ENCODE measurements at places on chromosomes 6 and 20.

DNA sequence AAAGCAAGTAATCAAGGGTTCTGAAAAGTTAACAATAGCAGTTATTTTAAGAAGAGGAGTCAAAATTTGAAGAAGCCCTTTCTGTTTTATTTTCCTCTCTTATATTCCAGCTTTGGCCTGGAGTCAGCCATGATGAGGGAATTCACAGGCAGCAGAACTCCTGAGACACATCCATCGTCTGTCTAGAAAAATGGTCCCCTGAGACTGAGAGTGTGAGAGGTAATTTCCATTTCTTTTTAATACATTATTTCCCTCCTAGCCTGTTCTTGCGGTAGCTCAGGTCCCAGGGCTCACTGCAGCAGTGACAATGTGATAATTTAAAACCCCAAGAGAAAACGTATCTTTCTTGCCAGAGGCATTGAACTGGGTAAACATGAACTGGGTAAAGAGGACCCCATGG, 296.0 kb downstream of the SMOC2 start:
- no peak for DNase-seq

DNA sequence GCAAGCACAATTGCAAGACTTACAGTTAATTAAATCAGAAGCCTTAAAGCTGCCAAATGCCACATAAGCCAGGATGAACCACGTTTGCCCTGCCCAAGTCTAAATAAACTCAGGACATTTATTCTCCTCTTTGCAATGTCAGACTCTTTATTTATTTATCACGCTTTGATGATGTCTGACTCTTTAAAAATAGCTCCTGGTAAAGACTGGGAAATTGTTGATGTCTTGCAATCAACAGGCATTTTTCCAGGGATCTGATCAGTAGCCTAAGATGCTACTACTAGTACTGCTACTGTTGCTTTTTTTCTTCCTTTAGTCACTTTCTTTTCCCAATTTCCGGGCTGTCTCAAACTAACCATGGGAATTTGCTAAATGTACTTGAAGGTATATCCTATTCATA, 365.8 kb upstream of the MARCKS start:
- no peak for DNase-seq

DNA sequence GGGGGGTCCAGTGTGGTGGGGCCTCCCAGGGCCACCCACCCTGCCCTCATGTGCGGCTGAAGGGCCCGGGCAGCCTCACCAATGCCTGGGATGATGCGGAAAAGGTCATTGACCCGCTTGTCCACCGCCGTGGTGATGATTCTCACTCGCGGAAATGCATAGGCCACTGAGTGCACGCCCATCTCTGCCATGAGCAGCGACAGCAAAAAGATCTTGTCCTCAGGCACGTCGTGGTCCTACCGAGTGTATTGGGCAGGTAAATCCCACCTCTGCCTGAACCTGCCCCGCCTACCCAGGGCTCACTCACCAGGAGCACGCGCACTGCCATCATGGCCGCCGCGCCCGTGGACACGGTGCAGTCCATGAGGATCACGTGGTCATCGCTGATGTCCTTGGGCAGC, 16.1 kb downstream of the UCKL1 start:
- no peak for DNase-seq

GRCh38 chr20:49768204-49769047, 44.2 kb upstream of the SLC9A8 start:
- no peak for DNase-seq

DNA sequence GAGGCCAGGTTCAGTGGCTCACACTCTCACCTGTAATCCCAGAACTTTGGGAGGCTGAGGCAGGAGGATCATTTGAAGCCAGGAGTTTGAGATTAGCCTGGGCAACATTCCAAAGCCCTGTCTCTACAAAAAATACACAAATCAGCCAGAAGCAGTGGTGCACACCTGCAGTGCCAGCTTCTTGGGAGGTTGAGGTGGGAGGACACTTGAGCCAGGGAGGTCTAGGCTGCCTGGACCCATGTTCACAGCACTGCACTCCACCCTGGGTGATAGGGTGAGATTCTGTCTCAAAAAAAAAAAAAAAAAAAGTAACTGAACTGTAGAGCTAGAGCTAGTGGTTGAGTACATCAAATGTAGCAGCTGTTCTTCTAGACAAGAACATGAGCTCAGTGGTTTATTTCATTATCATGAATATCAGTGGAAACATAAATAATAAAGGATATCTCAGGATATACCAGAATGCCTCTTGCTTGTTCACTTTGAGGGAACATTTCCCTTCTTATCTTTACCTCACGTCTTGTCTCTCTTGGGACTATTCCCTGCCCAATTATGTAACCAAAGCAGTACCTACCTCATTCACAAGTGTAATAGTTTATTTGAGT, 17.6 kb downstream of the NANP start:
- no peak for DNase-seq

DNA sequence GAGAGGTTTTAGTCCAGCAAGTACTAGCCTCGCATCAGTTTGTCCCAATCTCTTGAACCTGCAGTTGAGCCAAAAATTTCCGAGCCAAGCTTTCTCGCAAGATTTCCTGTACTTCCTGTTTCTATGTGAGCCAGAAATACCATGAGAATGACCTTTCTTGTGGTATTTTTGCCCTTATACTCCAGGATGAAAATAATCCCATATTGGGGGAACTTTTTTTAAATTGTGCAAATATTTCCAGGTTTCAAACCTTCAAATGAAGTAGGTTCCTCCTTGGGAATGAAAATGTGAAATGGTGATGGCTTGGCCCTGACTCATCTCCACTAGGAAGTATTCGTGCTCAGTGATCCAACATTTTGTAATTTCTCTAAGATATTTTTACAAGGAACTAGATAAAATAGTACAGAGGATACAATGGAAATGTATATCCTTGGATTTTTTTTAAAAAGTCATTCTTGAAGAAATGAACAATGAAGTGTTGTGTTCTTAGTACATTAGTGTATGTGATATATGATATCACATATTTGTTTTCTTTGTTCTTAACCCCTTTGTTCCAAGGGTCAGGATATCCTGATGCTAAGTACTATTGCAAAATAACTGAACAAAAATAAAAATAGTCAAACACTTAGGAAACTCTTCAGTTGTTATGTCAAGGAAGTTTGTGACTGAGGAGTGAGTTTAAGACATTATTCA, 184.0 kb downstream of the PDE7B start:
- no peak for DNase-seq

- DNase-seq: no peak
These were observed 747.2 kb downstream of the KHDRBS2 start for GRCh38 chr6:61538801-61539200.

GRCh38 chr6:11447265-11447664, 90.3 kb upstream of the TMEM170B start:
- no peak for DNase-seq

DNA sequence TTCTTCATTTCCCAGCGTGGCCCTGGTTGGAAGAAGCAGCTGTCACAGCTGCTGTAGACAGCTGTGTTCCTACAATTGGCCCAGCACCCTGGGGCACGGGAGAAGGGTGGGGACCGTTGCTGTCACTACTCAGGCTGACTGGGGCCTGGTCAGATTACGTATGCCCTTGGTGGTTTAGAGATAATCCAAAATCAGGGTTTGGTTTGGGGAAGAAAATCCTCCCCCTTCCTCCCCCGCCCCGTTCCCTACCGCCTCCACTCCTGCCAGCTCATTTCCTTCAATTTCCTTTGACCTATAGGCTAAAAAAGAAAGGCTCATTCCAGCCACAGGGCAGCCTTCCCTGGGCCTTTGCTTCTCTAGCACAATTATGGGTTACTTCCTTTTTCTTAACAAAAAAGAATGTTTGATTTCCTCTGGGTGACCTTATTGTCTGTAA, 292.7 kb downstream of the ESR1 start:
- DNase-seq: no peak

DNA sequence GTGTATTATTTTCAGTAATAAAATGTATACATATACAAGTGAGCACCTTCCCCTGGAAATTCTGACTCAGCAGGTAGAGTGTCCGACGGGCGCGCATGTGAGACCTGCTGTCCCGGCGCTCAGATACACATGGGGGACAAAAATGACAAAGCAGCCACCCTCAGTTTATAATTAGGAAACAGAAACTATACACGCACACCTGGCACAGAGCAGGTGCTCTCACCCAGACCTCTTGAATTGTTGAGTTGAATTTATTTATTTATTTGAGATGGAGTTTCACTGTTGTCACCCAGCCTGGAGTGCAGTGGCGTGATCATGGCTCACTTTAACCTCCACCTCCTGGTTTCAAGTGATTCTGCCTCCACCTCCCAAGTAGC, 180.4 kb downstream of the ZDHHC14 start:
- DNase-seq: no peak

DNA sequence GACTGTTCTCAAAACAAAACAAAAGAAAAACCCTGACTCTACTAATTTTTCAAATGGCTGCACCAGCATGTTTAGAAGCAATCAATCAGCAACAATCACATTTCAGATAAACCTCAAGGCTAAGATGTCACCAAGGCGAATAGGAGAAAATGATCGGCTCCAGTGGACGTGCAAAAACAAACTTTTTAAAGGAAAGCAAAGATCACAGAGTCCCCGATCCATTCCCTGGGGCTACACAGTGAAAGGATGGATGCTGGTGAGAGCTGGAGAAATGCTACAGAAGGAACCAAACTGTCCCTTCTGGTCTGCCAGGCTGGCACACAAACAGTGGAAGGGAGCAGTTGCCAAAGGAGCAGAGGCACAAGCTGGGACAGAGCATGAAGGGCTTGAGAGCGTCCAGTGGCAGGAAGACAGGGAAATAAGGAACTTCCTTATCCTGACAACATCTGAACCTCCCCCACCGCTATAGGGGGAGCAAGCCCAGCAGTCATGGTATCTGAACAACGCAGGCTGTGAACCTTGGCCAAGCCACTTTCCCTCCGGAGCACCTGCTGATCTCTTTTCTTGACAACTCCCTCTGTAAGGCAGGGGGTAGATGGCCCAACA, 73.7 kb upstream of the HIVEP1 start:
- no peak for DNase-seq

DNA sequence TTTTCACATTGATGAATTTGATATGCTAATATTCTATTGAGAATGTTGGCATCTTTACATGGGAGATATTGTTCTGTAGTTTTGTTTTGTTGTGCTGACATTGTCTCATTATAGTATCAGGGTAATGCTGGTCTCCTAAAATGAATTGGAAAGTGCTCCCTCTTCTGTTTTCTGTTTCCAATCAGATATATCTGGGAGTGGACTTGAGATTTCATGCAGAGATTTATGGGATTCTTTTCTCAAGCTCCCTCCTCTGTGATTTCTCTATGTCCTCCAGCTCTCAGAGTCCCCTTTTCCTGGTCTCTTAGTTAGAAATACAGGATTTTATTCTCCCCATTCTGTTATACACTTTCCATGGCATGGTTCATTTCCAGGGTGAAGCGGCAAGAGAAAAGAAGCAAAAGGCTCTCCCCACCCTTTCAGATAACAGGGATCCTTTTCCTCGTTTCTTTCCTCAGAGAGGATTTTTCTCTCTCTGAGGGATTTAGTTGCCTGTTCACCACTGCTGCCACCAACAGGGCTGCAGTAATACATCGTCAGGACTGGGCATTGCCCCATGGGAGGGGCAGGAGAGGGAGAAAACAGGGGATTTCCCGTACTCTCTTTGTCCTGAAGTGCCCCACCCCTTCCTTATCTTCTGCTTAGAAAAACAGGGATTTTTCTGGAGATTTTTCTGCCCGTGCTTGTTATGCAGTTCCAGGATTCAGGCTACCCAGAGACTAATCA, 59.3 kb upstream of the STMND1 start:
- no peak for DNase-seq

GRCh38 chr6:11699576-11699975, 79.0 kb downstream of the ADTRP start:
- DNase-seq: no peak

GRCh38 chr20:31568773-31569162, 36.3 kb upstream of the ID1 start:
- DNase-seq: no peak
